GF-D8 (cell line): ENCODE measurements at places on chromosomes 1 and 21.
A peak's percentile ranks its signal among the peaks of the same experiment; 100 is the strongest.

GRCh38 chr21:29261555-29262540, 36.9 kb upstream of the BACH1 start:
- DNase-seq = no peak

GRCh38 chr1:201890806-201891450, 2.2 kb downstream of the SHISA4 start:
- DNase-seq = no peak

DNA sequence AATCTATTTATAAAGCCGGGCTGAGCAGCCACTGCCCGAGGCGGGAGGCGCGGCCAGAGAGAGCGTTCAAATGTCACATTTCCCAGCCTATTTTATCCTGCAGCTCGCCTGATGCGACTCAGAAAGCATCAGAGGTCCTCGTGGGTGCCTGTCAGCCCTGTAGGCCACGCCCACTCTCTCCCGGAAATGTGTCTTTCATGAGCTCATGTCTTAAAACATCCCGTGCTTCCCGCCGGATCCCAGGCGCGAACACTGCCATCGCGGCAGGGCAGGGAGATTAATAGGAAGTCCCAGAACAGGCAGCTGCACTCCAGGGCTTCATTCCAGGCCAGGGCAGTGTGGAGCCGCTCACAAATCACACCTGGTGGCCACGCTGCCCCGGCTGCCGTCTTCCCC, 117.5 kb downstream of the PRDM16 start:
- DNase-seq = no peak

DNA sequence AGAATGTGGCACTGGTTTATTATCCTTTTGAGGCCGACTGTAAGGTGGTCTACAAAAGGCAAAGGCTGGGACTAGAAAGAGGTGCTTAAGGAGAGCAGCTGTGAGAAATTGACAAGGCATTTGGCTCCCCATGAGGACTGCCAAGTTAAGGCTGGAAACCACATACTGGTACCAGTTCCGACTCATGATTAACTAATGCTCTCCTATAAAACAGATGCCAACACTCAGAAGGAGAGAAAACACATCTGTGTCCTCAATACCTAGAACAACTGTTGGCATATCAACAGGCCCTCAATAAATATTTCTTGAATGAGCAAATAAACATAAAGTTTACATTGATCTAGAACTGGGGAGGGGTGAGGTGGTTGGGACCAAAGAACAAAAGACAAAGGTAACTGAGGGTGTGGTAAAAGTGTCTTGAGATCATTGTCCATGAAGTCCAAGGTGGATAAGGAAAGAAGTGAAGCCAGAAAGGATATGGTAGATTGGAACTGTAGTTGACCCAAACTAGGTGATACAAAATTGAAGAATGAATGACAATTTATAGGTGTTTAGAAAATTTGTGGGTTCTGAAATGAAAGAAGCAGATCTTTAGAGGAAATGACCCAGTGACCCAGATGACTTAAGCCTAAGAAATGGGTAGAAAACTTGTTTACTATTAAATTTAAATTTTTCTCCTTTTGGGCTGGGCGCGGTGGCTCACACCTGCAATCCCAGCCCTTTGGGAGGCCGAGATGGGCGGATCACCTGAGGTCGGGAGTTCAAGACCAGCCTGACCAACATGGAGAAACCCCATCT, 16.9 kb upstream of the MCL1 start:
- DNase-seq = no peak

DNA sequence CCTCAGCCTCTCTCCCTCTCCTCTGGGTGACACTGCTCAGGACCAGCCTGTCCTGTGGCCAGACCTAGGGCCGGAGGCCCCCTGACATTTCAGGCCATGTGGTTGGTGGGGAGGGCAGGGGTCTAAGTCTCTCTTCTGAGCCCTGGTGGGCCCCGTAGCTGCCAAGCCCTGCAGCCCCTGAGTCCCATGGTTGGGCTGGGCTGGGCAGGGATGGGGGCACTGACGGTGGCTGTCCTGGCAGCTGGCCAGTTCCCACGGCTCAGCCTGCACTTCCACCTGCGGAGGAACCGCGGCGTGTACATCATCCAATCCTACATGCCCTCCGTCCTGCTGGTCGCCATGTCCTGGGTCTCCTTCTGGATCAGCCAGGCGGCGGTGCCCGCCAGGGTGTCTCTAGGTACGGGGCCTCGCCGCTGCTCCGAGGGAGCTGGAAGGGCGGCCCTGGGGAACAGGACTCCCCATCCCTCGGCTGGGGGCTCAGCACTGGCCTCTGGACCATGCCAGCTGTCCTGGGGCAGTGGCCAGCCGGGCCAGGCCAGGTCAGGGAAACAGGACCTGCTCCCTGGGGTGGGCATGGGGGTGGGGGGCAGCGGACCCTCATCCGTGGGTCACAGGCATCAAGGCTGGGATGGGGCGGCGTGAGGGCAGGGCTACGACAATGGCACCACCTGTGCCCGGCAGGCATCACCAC, 9.9 kb downstream of the GABRD start:
- DNase-seq = no peak

DNA sequence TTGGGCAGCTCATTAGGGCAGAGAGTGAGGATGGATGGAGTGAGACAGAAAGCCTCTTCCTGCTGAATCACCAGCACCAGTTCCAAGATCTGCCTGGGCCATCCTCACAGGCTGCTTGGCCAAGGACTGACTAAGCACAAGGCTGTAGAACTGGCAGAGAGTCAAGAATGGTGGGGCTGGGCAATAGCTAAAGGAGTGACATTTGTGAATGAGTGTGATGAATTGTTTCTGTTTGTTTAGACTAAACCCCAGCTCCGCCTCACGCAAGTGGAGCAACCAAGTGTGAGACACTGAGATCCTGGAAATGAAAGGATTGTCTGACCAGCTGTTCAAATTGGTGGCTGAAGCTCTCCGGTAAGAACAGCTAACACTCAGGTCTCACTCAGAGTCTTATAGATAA, 38.6 kb downstream of the BRINP2 start:
- no peak for DNase-seq

- DNase-seq = peak; percentile 1
These were observed 38.4 kb upstream of the CD101 start for GRCh38 chr1:116962987-116963639.

GRCh38 chr1:40956407-40956806, 23.1 kb upstream of the CTPS1 start:
- no peak for DNase-seq

DNA sequence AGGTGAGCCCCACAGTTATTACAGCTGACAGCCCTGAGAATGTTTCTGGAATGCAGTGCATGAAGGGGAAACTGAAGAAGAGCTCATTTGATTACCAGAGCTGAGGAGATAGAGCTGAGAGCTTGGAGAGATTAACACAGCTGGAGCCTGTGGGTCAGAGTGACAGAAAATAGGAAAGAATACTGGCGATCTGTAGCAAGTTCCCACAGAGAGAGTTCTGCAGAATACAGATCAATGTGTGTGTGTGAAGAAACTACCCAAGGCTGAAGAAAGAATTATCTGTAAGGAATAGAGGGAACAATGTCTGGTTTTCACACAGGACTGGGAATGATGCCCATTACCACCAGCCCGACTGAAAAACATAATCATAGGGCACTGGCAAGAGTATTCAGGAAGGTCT, 103.6 kb upstream of the SNX7 start:
- no peak for DNase-seq

- no peak for DNase-seq
These were observed 73.8 kb upstream of the VAV3 start for GRCh38 chr1:108038653-108039236.

GRCh38 chr1:51897699-51898031, 19.1 kb upstream of the NRDC start:
- no peak for DNase-seq

GRCh38 chr1:61921435-61921834, 179.2 kb downstream of the PATJ start:
- DNase-seq = no peak

GRCh38 chr1:92989936-92990583, 28.8 kb upstream of the DIPK1A start:
- DNase-seq = no peak

- no peak for DNase-seq
These were observed 40.6 kb upstream of the CYP2J2 start for GRCh38 chr1:59967141-59967697.

- DNase-seq = no peak
These were observed 205.7 kb downstream of the USP25 start for GRCh38 chr21:15935530-15935929.

- DNase-seq = no peak
These were observed 6.6 kb downstream of the KLHDC8A start for GRCh38 chr1:205350124-205350523.

GRCh38 chr1:85142753-85143152, 58.1 kb downstream of the SYDE2 start:
- DNase-seq = no peak
